ENCODE measurements at places on chromosomes 11 and 22. TPM values are rescaled to one million over a fixed set of nuclear protein-coding genes. Genes with fewer than 3 reads are reported as not detected.
A peak's percentile ranks its signal among the peaks of the same experiment; 100 is the strongest.

Gene CREB3L1
- 10.0 TPM for total RNA-seq

Gene BIK
- total RNA-seq = 0.18 TPM

Gene H19
- total RNA-seq = not detected

Gene GLB1L2
- total RNA-seq = under 0.01 TPM

Gene DBX1
- not detected for total RNA-seq

Gene WNT7B
- total RNA-seq = under 0.01 TPM

Gene OR9G4
- not detected for total RNA-seq

Gene OSBPL5
- 14.4 TPM for total RNA-seq

Gene POGLUT3
- 31.7 TPM for total RNA-seq

DNA sequence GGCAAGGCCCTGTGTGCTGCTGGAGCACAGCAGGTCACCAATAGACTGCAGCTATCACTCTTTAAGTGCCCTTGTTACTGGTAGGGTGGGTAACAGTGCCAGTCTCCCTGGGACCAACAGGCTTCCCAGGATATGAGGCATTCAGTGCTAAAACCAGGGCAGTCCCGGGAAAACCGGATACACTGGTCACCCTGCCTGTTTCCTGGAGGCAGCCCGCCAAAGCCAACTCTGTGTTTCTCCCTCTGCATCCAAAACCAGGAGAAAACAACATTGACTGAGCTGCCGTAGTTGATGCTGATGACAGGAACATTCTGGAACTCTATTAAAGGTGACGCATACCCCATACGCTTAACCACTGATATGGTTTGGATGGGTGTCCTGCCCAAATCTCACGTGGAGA, 149.1 kb downstream of the SHANK2 start:
- no peak for DNase-seq

DNA sequence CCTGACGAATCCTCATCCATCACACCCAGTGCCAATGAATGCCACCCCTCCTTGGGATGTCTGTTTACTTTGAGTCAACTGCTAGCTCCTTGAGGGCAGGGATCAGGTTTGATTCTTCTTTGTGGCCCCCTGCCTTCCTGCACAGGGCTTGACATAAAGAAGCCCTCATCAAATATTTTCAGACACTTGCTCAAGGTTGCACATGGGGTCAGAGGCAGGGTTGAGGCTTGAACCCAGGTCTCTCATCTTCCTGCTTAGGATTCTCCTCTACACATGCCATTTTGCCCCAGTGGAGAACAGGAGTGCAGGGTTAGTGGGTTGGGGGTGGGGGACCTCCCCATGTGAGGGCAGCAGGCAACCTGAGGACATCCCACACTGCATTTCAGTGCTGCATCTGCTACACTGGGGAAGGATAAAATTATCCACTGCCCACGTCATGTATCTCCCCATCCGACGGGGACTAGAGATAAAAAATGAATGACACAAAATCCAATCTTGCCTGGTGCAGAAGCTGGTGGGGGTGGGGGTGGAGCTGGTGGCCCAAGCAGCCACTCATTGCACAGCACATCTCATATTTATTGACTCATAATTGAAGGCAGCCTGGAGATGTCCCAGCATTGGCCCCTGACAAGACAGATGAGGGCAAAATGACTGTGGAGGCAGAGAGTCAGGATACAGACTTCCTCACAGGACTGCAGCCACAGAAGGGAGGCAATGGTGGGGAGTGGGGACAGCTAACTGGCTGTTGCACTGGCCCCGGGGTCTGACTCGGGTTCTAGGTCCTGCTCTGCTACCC, 41.3 kb downstream of the NEU3 start:
- DNase-seq = peak; percentile 45

GRCh38 chr11:7571640-7572000, 57.8 kb downstream of the PPFIBP2 start:
- DNase-seq = peak; percentile 69

DNA sequence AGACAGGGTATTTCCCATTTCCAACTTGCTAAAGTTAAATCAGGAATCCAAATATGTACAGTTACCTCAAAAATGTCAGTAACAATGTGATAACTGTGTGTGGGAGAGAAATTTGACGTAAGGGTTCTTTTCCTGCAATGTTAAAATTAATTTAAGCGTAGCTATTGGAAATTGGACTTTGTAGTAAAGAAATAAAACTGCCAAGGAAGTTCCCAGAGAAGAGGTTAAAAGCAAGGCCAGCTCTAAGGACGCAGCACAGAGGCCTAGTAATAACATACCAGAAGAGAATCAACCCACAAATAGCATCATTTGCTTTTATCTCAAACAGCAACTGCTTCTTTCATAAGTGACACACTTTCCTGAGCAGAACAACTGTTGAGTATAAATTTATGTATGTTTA, 36.8 kb upstream of the GRIA4 start:
- DNase-seq = peak; percentile 41

- DNase-seq = no peak
Observed at GRCh38 chr11:409008-409599, 5.7 kb downstream of the SIGIRR start.

DNA sequence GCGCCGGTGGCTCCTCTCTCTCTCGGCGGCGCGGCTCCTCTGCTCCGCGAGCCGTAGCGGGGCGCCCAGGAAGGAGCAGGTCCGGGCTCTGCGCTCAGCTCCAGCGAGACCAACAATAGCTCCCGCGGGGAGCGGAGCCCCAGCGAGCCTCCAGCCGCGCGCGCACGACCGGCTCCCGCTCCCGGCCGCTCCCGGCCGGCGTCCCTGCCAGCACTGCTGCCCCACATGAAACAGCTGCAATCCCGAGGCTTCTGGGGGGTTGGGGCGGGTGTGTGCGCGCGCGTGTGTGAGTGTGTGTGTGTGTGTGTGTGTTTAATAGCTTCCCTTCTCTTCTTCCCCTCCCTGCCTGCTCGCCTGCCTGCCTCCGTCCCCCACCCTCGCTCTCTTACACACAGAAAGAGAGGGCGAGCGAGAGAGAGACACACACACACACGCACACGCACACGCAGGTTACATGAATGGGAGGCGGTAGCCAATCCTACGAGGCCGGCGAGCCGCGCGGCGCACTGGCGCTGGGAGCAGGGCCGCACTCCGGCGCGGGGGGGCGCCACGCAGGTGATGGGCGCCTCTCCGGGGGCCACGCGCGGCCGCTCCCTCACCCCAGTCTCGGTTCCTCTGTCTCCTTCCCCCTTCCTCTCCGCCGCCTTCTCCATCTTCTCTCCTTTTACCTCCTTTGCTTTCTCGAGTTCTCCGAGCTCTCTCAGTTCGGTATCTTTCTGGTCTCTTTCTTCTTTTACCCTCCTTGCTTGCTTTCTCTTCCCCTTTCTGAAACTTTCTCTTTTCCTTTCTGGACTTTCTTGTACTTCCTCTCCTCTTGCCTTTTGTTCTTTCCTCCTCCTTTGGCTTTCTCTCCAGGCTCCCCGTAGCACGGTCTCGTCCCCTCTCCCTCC, at the start of gene TENM4:
Gene TENM4 (minus strand): TSS at position 460 of the 890 bp plus-strand sequence. CDS start 371,086 bp downstream, outside the sequence.
- DNase-seq = peak; percentile 92

GRCh38 chr11:73726825-73727224, 34.0 kb downstream of the RAB6A start:
- DNase-seq = no peak
